ENCODE measurements at places on chromosomes 5 and 9. TPM values are rescaled to one million over a fixed set of nuclear protein-coding genes. Genes with fewer than 3 reads are reported as not detected.

The ENTREP1 gene
- total RNA-seq, result 2.0 TPM

The GMCL2 gene
- total RNA-seq, result not detected

The CD274 gene
- 1.8 TPM for total RNA-seq

The FAXDC2 gene
- total RNA-seq, result 16.5 TPM

The CD72 gene
- not detected for total RNA-seq
